ENCODE measurements at places on chromosomes 16 and 17. TPM values are rescaled to one million over a fixed set of nuclear protein-coding genes. Genes with fewer than 3 reads are reported as not detected.

GRCh38 chr17:2723505-2723996 lies 12.0 kb upstream of the CLUH start:
- DNase-seq: no peak

DNA sequence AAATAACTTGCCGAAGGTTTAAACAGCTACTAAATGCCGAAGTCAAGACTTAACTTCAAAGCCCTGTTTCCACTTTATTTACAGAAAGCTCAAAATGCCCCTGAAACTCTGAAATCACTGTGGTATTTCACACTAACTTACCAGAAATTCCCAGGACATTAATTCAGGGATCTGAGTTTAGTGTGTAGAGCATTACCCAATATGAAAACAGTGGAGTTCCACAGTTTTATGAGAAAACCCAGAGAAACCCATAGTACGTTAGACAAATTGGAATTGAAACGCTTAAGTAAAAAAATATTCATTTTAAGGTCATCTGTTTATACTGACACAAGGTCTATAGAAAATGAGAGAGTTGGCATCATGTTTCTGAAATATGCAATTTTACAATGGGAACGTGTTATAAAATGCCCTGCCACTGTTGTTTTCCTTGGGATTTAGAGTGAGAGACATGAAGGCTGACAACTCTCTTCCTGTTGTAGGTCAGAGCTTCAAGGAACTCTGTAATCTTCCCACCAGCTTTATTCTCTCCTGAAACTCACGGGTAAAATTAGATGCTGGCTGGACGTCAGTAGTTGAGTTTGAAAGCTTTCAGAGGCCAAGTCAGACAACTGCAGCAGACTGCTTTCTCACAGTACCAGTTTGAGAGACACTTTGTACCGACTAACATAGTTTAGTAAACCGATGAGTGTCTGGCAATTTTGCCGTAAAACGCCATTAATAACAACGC lies 139.4 kb upstream of the TBX2 start:
- no peak for DNase-seq

DNA sequence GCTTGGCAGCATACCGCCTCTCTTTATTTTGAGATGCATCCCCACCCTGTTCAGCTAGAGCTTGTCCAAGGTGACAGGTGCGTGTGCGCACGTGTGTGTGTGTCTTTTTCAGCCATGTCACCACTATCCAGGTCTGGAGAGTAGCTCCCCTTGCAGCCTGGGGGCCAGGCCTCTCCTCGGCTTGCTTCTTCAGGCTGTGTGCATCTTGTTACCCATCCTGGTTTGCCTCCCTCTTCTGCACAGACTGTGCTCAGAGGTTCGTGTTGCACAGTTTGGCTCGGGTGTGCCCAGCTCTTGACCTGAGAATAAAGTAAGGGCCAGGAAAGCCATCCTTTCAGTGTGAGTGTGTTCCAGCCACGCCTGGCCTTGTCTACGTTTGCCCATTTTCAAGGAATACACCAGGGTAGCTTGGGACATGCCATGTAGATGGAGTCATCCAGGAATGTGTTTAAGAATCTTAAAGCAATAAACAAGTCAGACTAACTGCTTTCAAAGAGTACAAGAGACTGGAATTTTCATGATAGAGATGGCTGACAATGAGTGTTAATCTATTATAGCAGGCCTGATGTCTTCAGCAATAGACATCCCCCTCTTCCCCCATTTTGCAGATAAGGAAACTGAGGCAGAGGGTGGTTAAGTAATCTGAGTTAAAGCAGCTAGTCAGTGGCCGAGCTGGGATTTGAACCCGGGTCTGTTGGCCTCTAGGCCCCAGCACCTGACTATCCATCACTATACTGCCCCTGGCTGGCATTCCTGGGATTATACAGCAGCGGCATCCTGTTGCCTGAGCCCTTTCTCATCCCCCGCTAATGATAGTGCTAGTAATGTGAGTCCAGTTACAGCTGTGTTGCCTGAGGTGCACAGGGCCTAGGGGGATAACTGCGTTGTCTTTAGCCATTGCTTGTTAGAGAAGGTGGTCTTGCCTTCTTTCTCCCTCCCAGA lies 77.9 kb downstream of the KSR1 start:
- no peak for DNase-seq

DNA sequence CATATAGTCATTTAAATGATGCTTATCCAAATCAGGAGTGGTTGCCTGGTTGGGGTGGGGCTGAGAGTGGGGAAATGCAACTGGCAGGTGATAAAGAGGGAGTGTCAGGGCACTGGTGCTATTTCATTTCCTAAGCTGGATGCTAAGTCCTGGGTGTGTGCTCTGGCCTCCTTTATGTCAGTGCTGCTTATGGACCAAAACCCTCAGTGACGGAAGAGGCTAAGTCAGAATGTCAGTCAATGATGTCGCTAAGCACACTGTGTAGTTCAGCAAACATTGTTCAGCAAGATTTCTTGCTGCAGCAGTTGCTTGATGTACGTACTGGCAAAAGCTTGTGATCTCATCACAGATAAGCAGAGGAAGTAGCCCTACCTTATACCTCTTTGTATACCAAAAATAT lies 16.4 kb upstream of the FLCN start:
- no peak for DNase-seq

GDPD3 gene
- 4.6 TPM for total RNA-seq

DNA sequence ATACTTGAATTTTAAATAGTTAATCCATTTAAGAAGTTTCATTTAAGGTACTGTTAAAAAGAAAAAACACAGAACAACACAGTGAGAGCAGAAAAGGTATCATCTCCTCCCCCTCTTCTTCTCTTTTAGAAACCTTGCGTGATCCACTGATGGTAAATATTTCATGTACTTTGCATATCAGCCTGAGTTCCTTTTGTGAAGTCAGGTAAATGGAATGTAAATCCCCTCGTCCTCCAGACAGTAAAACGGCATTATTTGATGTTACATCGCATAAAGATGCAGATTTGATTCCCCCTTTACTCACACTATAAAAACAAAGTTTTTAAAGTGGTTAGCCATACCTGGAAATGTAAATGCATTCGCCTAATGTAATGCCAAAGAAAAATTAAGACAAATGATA lies 234.4 kb downstream of the WWOX start:
- DNase-seq: no peak

DNA sequence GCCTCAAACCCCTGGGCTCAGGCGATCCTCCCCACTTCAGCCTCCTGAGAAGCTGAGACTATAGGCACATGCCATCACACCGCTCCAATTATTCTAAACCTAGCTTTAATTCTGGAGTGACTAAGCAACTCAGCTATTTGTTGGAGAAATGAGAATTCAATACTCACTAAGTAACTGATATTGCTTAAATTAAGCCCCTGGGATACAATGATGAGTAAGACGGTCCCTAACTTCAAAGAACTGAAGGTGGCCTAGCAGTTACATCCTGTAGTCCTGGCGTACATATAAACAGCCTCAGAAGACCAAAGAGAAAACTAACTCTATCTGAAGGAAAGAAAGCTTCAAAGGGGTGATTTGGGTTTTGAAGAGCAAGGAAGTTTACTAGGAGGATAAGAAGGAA lies 25.0 kb downstream of the XPO6 start:
- DNase-seq: no peak
